Activated naive CD4-positive, alpha-beta T cell (primary cell): ENCODE measurements at places on chromosomes 4 and X.

GRCh38 chrX:54208531-54208930 is 25.5 kb upstream of the FAM120C start:
- DNase-seq, result no peak

- DNase-seq, result no peak
Measured at GRCh38 chr4:76783836-76784235, 114.1 kb downstream of the SOWAHB start.

- DNase-seq, result no peak
Measured at GRCh38 chrX:26783512-26784225, 567.7 kb downstream of the MAGEB5 start.

DNA sequence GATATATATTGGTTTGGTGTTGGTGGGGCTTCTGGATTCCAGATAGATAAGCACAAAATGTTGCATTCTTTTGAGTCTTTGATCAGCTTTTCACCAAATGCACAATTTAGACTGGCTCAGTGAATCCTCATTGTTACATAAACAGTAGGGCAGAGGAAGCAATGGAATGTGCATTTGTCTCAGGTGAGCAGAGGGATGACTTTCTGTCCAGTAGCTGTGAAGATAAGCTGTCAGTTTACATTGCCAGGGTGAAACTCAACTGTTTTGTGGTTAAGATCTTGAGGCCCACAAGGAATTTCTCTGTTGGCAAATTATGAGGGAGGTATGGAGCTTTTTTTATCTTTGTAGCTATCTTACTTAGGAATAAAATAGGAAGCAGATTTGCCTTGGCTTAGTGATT is 168.0 kb downstream of the GALNTL6 start:
- no peak for DNase-seq

GRCh38 chr4:102687373-102687981 is 73.3 kb downstream of the MANBA start:
- no peak for DNase-seq

GRCh38 chr4:154982187-154983047 is 201.3 kb downstream of the RBM46 start:
- DNase-seq, result no peak

GRCh38 chr4:156515295-156515694 is 456.3 kb downstream of the PDGFC start:
- DNase-seq, result no peak
